ENCODE measurements at places on chromosomes 4 and X.

GRCh38 chr4:185591679-185592141, 56.4 kb upstream of the PDLIM3 start:
- no peak for DNase-seq

DNA sequence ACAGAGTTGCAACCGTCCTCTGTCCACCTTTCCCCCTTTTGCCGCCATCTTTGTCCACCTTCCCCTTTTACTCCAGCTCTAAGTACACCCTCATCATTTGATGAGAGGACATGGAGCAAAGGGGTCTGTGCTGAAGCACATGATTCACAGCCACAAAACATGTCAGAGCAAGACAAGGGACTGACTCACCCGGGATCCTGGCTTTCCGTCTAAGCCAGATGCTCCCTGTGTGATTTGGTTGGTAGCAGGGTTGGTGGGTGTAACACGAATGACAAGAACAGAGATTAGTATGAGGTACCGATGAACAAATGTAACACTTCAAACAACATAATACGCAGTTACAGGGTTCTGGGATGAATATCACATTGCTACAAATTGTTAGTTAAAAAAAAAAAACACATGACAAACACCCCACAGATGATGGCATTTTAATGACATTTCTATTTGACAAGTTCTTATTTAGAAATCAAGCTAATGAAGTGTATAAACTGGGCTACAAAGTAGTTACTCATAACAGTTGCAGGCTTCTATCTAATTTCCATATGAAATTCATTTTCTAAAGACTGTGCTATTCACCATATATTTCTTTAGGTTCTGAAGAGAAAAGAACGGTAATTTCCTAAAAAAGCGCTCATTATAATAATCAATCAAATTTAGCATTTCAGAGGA, 71.4 kb upstream of the ETNPPL start:
- DNase-seq = no peak

DNA sequence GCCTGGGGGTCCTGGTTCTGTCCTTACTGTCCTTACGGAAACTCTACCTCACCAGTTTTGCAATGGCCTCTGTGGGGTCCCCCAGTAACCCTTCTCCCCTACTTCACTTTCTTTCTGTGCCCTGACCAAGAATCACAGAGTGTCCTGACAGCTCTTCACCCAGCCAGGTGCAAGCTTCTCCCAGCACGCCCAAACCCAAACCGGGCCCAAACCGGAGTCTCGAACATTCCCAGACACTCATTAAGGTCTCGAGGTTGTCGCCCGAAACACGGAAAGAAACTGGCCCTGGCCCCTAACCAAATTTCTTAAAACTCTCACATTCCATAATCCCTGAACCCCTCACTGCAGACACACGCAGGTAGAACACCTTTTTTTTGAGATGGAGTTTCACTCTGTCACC, 19.1 kb downstream of the TRIML1 start:
- DNase-seq = no peak

DNA sequence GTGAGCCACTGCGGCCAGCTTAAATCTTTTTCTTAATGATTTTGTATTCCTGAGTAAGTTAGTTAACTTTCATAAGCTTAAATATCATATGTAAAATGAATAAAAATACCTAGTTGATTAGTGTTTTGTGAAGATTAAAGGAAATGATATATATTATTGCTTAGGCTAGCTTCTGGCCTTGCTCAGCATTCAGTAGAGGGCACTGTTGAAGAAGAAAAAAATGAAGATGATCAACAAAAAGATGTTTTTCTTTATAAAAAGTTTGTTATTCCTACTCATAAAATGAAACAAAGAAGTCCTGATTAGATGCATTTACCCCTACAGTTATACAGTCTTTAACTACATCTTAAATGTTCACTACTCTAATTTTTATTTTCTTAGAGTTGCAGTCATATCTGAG, 797.7 kb downstream of the RAPGEF2 start:
- no peak for DNase-seq

- no peak for DNase-seq
Observed at GRCh38 chr4:128876200-128876599, 66.7 kb downstream of the JADE1 start.

GRCh38 chr4:20544645-20545044, 155.6 kb upstream of the PACRGL start:
- peak; percentile 23 for DNase-seq

GRCh38 chr4:61211781-61212180, 11.7 kb downstream of the ADGRL3 start:
- no peak for DNase-seq

DNA sequence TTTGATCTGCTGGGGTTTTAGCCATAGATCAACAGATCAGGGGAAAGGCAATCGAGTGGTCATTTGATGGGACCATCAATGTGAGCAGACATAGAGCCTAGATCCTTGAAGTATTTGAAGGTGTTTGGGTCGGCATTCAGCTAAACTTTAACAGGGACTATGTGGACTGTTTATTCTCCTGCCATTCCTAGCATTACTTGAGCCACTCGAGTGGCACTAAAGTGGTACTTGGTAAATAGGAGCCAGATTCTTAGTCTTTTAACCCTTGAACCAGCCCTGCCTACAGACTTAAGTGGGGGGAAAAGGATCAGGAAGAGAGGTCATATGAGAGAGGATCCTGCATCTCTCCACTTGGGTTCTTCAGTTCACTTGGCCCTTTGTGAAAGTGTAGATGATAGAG, 3.8 kb downstream of the MSN start:
- DNase-seq = no peak

- DNase-seq = no peak
Observed at GRCh38 chrX:16028576-16028975, 94.8 kb upstream of the GRPR start.

- DNase-seq = no peak
Observed at GRCh38 chrX:40146262-40147125, 48.7 kb upstream of the BCOR start.
